CMK (cell line): ENCODE measurements at places on chromosomes 4 and X.

DNA sequence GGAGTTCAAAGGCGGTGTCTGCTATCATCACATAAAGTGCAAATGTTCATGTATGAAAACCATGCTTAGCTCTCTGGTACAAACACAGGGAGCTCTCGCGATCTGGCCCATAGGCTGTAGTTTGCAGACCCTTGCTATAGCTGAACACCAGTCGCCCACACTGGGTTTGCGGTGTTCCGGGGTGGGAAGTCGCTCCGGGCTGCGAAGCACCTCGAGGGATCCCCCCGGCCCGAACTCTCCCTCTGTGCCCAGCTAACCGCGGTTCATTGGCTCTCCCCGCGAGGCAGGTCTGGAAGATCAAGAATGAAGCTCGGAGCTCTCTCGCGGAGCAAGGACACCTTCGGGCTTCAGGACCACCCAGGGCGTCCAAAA lies 341 bp upstream of the PRPS2 start:
- no peak for DNase-seq

DNA sequence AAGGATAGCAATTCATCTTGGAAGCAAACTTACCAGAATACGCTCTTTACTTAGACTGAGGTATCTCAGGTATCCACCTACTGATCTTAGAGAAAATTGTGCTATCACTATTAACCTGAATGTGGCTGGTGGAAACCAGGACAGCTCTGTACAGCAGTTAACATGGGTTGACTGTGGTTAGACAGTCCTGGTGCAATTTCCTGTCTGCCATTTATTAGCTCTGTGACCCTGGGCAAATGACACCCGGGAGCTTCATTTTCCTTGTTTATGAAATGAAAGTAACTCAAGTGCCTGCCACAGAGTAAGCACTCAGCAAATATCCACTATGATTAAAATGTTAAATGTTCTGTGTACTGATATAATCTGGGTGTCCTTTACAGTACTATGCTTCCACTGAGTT lies 60.0 kb downstream of the SMC1A start:
- no peak for DNase-seq

DNA sequence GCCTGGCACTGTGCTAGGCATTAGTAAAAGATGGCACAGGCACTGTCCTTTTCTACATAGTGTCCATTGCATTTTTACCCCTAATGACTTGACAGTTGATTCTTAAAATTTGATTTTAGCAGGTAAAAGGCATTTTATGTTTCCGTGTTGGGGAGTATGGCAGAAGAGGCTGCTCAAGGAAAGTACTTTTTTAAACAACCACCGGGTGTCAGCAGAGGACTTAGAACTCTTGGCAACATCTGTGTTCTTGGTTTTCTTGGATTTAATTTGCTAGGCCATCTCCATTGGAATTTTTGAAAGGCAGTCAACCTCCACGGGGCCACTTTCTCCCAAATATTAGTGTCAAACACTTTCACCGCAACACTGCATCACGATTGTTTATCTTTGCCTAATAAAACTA lies 102.9 kb downstream of the TSPAN7 start:
- no peak for DNase-seq

DNA sequence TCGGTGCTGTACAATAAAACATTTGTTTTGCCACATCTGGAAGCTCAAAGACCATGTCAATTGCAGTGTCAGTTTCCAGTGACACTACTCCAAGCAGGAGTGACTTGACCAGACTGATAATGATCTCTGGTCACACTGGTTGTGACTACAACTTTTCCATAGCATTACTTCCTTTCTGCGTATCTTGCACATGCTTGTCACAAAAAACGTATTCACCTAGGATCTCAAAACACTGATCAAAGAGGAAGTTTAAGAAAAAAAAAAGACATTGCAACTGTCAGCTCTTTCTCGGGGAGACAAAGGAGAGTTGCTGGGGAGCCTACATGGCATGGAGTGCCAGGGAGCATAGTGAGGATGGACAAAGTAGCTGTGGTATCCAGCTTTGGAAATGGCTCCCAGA lies 60.6 kb downstream of the OPHN1 start:
- no peak for DNase-seq

- peak; percentile 2 for DNase-seq
Observed at GRCh38 chr4:141711211-141711610, 74.8 kb downstream of the IL15 start.

DNA sequence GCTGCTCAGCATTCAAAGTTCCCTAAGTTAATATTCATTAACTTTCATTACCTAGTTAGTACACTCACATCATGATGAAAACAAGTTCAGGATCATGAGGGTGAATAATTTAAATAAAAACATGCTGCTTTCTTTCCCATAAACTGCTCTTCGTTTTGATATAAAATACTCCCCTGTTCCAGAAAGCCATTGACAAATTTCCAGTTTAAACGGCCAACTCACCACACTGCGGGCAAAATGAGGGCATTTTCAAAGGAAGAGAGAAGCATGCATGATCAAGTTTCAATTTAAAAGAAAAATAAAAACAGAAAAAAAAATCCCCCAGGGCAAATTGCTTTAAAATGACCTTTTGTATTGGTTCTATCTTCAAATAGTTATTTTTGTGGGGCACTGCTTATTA lies 69.6 kb downstream of the EPHA5 start:
- DNase-seq: no peak

DNA sequence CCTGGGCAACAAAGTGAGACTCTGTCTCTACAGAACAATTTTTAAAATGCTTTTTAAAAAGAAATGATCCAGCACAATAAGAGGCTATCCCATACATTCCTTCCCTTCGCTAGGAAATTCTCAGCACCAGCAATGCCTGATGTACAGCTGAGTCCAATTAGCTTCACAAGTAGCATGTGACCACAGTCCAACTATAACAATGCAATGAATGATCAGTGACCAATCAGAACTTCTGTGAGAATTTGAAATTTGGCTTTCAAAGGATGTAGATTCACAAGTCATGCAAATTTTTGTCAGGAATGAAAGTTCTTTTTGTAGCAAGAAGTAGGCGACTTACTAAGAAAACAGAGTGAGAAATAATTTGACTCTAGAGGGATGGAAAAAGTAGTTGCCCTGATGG lies 278.5 kb upstream of the UGT8 start:
- DNase-seq: no peak

GRCh38 chr4:151708100-151708499 lies 52.7 kb downstream of the GATB start:
- DNase-seq: no peak

DNA sequence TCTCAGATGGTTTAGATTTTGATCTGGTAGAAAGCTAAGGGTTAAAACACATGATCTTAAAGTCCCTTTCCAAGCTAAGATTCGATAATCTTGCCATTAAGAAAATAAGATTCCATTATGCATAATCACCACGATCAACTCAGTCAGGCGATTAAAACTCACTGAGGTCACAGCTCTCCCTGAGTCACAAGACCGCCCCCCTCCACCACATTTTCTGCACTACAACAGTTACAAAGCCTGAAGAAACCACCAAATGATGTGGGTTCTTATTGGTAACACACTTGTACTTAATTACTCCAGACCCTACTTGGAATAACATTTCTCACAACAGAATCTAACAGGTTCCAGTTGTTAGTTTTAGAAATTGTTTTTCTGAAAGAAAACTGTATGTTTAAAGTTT lies 62.8 kb downstream of the SH3KBP1 start:
- no peak for DNase-seq

- no peak for DNase-seq
Observed at GRCh38 chrX:29788991-29789699, 426.2 kb upstream of the MAGEB2 start.

GRCh38 chr4:153748378-153748777 lies 11.4 kb downstream of the RNF175 start:
- DNase-seq: no peak

DNA sequence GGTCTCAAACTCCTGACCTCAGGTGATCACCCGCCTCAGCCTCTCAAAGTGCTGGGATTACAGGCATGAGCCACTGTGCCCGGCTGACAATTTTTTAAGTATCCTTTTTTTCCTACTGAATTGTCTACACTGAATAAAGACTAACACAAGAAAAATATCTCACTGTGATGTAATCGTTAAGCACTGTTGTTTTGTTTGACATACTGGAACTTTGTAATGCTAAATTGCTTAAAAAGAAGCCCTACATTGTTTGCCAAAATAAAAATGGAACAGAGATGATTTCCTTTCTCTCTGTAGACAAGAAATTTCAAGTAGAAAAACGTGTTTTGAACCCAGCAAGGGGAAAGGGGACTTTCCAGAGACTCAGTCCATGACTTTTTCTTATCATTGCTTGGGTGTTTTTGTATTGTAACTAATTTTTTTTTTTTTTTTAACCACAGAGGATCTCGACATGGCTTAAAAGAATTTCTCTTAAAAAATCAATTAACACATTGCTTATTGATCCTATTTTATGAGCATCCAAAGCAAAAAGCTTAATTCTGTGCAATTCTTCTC lies 74.9 kb downstream of the TMEM156 start:
- DNase-seq: no peak

DNA sequence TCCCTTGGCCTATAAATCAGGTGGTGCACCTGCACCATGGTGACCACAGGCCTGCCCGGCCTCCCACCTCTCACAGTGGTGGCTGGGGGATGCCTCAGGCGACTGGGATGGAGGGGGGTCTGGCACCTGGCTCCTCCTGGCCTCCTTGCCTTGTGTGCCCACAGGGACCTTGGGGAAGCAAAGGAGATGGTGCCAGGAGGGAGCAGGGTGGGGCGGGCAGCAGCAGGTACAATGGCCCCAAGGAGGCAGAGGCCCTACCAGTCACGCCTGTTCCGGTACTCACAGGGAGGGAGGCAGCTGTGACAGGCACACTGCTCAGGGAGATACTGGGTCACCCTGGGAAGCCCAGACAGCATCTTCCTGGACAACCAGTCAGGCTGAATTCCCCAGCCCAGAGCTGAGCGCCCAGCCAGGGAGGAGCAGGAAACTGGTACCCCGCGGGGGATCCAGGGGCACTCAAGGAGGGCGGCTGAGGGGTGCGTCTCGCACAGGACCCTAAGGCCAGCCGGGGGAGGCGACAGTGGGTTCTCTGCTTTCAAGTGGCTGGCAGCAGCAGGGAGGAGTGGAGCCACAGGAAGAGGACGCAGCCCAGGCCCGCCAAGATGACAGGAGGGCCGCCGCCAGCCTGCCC lies 1.2 kb upstream of the TREX2 start:
- no peak for DNase-seq

DNA sequence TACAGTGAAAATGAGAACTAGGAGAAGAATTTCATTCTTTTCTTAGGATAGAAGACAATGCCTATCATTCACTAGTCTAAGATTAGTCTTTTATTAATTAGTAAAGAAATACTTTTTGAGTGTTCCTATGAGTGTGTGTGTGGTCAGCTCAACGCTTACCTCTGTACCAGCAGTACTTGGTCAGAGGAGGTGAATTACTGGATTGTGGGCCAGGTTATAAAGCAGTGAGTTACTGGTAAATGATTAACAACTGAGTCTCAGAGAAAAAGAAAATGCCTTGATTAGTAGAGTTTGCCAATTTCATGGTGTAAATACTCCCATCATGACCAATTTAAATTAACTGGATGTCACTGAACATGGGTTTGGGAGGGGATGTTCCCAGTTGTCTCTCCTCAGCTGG lies 444.6 kb downstream of the STIM2 start:
- no peak for DNase-seq

- no peak for DNase-seq
Observed at GRCh38 chr4:74152836-74153235, 5.1 kb upstream of the MTHFD2L start.

GRCh38 chr4:72613959-72614358 lies 44.9 kb upstream of the ADAMTS3 start:
- no peak for DNase-seq

DNA sequence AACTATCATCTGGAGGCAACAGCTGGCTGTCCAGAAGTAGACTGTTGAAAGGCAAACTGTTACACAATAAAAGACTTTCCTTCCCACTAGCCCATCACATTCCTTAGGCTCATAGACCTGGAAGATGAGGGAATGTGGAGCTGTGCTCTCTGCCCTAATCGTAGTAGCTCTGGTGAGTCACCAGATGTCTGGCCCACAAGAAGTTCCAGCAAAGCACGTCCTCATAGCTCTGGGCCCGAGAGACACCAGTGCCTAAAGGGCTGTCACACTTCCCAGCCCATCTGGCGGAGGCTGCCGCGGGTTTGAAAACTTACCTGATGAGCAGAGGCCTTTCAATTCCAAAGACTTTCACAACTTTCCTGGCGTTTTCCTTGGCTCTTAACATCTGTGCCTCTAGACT lies 81.7 kb upstream of the STOX2 start:
- DNase-seq: no peak

DNA sequence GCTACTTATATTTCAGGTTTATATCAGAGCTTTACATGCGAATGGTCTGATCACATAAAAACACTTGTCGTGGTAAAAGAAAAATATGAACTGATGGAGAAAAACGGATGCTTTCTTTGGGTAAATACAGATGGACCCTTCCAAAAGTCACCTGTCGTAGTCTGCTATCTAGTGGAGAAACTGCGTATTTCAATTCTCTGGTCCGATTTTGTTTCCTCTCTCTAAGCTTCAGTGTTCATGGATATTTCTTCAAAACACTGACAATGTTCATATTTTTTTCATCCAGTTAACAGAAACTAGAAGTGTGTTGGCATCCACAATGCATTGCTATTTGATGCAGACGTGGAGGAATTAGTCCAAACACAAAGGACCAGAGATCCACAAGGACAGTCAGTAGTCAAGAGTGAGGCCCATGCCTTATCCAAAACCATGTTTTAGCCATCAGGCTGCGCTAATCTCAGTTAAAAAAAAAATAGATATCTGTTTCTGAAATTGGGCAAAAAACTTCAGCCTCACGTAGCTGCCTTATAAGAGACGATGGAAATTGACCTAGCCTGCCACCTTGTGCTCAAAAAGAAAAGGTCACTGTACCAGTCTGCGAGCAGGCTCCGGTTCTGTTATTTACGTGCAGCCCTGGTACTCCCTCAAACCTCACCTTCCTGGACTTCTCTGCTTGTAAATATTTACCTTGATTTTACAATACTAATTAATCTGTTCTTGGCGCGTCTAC lies 16.0 kb downstream of the MEPE start:
- DNase-seq: peak; percentile 30
